Thoracic aorta (tissue), 2 donors: ENCODE measurements at places on chromosomes 12 and 14. TPM values are rescaled to one million over a fixed set of nuclear protein-coding genes. Genes with fewer than 3 reads are reported as not detected.
A peak's percentile ranks its signal among the peaks of the same experiment; 100 is the strongest.

GPD1 gene
- 4.2 TPM for total RNA-seq

PELI2 gene
- 22.2 TPM for total RNA-seq

SYNE3 gene
- total RNA-seq = 29.5 TPM

CIROP gene
- 1.1 TPM for total RNA-seq

MYF5 gene
- total RNA-seq = not detected

USP15 gene
- 39.5 TPM for total RNA-seq

- DNase-seq = no peak
These were observed 3.3 kb downstream of the KRT18 start for GRCh38 chr12:52952076-52952801.

DNA sequence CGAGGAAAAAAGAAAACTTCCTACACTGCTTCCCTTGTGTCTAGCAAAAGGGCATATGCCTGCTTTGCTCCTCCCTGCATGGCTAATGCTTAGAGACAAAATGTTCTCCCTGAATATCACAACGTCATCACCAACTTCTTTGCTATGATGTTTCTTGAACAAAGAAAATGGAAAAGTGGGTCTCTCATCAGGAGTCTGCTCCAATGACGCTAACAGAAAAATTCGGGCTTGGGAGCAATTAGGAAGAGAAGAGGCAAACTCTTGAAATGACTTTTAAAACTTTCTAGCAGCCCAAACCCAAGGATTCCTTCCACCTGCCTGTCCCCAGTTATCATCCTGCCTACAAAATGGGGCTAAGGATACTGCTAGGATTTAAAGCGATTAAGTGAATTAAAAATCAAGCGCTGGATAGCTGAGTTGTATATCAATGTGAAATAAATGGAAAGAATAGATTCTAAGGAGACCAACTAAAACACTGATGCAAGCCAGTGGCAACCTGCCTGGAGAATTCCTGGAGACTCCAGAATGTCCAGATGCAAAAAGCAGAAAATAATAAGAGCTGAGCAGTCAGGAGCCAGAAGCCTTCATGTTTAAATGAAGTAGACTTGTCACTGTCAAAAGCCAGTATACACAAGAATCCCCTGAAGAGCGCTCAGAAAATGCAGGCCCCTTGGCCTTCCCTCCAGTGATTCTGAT, 183.8 kb downstream of the DPF3 start:
- no peak for DNase-seq

- no peak for DNase-seq
These were observed 27.9 kb downstream of the BAZ2A start for GRCh38 chr12:56602239-56602638.

DNA sequence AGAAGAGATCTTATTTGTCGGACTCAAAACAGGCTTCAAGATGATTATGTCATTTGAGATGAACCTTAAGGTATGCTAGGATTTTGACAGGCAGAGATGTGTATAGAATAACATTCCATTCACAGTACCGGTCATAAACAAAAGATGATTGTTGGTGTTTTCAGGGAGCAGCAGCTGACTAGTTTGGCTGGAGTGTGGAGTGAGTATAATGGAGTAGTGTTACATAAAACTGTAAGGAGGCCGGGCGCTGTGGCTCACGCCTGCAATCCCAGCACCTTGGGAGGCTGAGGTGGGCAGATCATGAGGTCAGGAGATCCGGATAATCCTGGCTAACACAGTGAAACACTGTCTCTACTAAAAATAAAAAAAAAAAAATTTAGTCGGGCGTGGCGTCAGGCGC, 23.9 kb downstream of the SERPINA10 start:
- no peak for DNase-seq

DNA sequence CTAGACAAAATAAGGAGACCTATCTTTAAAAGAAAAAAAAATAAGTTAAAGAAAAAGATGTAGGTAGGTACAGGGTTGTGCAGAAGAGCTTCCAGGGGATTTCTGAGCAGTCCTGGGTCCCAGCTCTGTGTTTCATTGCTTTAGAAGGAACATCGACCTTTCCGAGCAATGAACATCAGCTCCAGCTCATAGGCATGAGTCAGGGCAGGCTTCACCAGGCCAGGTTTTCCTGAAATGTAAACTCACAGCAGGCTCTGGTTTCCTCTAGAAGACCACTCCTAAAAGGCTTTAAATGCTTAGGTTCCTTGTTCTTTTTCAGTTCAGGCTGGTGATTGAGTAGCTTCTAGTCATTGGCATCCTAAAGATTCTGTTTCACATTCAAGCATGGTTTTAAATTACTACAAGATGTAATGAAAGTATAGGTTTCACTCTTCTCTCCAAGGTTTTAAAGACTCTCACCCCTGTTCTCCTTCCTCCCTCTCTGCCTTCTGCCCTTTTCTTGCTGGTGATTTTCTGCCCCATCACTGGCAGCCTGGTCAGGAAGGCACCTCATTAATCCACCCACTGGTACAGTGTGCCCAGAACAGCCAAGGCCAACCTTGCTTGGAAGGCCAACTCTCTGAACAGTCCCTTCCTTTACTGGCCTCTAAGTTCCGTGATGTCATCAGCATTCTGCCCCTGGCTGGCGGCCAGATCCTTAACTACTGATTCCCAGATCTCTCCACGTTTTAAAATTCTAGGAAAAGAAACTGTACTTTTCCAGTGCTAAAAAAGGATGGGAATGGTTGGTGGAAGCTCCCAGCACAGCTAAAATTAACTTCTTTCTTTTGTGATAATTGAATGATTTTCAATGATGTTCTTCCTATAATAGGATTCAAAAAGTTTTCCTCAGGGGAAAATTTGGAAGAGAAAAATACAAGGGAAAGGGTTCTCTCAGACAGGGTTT, 109.4 kb upstream of the HIF1A start:
- peak; percentile 64 for DNase-seq

GRCh38 chr14:24329736-24330135, 5.1 kb downstream of the ADCY4 start:
- DNase-seq = no peak

DNA sequence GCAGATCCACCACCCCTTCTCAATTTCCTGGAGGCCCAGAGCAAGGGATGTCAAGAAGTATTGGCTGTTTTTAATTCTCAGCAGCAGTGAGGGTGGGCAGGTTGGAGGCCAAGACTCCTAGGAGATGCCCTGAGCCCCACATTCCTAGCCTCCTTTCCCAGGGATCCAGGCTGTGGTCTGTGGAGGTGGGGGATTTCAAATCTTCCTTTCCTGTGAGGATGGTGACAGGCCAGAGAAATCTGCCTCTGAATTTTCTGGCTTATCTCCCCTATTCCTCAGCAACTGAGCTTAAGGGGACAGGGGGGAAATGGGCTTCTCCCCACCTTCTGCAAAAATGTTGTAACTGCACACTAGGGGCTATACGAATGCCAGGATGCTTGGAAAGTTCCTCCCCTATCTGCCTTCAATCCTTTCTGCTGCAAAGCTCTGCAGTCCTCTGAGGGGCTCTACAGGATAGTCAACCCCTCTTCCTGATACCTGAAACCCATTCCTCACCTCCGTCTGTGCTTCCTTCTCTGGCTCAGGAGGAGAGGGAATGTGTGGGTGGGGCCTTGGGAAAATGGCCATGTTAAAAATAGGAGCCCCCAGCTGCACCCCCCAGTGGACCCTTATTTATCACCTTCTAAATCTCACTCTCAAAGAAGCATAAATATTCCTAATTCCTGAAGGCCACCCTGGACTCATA, 6.6 kb downstream of the GPR84 start:
- DNase-seq = no peak

DNA sequence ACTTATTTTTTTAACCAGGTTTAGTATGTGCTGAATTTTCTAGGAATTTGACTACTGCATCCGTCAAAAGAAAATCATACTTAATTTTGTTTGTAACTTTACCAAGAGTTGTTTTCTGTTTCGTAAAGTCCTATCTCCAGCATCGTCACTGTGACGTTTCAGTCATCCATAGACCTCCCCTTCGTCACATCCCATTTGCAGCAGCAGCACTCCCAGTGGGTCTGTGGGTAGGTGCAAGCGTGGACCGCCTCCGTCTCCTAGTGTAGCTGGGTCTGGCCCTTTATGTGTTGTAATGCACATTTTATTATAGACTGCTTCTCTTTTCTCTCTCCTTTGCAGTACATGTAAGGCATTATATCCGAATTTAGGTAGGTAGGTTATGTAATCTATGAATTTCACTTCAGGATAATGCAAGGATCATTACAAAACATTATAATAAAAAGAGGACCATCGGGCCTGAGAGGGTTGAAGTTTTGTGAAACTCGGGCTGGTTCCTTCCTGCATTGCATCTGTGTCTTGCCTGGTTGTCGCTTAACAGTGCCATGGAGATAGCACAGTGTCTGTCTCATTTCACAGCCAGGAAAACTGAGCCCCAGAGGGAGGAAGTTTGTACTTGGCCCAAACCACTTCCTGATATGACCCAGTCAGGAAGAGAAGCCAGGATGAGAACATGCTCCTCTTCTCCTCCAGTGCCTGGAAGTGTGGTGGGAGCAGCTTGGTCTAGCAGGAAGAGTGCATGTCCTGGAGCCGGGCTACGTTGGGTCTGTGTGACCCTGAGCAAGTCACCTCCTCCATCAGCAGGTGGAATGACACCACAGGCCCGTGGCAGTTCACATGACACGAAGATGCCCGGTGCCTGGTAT, 41.3 kb downstream of the EVL start:
- DNase-seq = no peak

DNA sequence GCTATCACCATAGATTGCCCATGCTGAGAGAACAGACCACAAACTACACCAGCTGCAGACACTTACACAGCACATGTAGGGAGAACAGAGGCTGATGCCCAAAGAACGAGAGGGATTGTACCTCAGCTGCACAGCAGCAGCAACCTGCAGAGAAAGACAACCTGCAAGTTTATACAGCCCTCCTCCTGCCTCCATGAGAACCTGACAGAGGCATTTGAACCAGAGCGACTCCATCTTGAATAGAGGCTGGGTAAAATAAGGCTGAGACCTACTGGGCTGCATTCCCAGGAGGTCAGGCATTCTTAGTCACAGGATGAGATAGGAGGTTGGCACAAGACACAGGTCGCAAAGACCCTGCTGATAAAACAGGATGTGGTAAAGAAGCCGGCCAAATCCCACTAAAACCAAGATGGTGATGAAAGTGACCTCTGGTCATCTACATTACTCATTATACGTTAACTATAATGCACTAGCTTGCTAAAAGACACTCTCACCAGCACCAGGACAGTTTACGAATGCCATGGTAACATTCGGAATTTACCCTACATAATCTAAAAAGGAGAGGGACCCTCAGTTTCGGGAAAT, 262.4 kb upstream of the HMGA2 start:
- no peak for DNase-seq

GRCh38 chr12:50927766-50928224, 24.5 kb upstream of the HIGD1C start:
- DNase-seq = no peak

GRCh38 chr12:7039403-7039802, 21.1 kb upstream of the C1S start:
- no peak for DNase-seq

GRCh38 chr14:91202234-91202974, 42.1 kb downstream of the GPR68 start:
- no peak for DNase-seq

GRCh38 chr12:18967814-18968213, 161.7 kb upstream of the PLEKHA5 start:
- DNase-seq = no peak

DNA sequence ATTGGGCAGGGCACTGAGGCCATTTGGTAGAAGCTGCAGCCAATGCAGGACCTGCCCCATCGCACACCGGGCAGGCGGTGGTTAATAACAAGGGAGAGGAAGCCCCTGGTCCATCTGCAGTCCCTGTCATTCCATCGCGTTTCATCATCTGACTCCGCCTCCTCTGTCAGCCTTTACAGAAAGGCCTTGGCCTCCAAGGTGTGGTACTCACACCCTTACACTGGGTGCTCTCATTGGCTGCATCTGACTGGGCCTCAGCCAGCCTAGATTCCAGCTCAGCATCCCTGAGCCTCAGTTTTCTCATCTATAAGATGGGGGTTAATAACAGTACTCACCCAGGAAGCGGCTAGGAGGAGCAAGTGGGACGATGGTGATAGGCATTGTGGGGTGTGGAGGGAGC, 14.7 kb upstream of the HHIPL1 start:
- no peak for DNase-seq

- no peak for DNase-seq
These were observed 15.2 kb upstream of the GALNT9 start for GRCh38 chr12:132344601-132345000.

DNA sequence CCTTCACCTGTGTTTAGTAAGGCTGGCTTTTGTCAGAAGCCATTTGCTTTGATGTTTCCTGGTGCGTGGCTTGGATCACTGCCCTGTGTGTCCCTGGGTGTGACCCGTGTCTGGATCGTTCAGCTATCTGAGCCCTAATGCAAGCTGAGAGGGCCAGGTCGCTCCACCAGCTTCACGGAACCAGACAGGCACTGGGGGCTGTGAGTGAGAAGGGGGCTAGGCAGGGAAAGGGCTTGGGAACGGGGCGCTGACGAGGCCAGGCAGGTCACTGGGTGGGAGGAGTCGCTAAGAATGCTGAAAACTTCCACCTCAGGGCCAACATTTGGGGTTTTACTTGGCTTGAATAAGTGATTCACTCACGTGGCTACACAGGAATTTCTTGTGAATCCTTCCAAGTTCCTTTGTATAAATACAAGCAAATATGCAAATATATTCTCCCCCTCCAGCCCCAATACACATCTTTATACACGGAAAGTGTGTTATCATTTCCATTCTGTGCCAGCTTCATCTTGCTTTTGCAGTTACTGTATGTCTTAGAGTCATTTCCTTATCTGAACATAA, 24.2 kb upstream of the MMP17 start:
- no peak for DNase-seq

- DNase-seq = no peak
These were observed 65.0 kb upstream of the ARHGAP5 start for GRCh38 chr14:32012062-32012461.

DNA sequence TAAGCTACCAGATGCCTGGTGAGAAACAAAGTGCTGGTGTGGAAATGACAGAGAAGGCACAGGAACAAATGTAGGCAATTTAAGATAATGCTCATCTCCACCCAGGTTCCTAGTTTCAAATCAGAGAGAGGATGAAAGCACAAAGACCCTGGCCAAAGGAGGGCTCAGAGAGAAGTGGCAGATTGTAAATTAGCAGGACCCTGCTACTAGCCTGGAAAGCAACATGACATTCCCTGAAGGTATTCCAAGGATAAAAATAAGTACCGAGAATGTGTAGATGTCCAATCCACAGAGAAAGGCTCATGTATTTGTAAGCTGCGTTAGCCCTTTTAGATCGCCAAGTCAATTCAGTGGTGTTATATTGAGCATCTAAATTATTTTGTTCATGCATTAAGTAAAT, 324.0 kb downstream of the TMEM117 start:
- DNase-seq = no peak

GRCh38 chr14:57692671-57693070, 173.2 kb downstream of the SLC35F4 start:
- no peak for DNase-seq
